ENCODE measurements at places on chromosomes 5 and 9.
A peak's percentile ranks its signal among the peaks of the same experiment; 100 is the strongest.

DNA sequence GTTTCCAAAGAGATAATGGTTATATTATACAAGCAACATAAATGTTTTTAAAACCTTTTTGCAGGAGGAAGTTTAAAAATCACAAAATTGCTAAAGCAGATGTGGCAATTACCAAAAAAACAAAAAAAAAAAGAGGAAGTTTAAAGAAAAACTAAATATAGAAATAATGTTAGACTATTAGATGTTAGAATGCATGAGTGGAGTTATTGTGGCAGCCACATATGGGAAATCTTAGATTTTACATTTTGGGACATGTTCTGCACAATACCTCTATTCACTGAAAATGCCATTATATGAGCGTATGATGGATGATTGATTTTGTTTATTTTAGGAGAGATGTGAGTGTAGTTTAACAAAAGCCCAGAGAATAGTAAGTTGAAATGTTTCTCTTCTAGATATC is 31.2 kb upstream of the DTWD2 start:
- no peak for DNase-seq

GRCh38 chr5:10215366-10215765 is 34.3 kb downstream of the ATPSCKMT start:
- DNase-seq, result no peak

- no peak for DNase-seq
These were observed 44.2 kb downstream of the CETN3 start for GRCh38 chr5:90365328-90365727.

GRCh38 chr5:137960141-137960540 is 70.9 kb downstream of the PKD2L2 start:
- DNase-seq, result no peak

- DNase-seq, result no peak
These were observed 293.8 kb downstream of the CWC27 start for GRCh38 chr5:65062469-65063083.

DNA sequence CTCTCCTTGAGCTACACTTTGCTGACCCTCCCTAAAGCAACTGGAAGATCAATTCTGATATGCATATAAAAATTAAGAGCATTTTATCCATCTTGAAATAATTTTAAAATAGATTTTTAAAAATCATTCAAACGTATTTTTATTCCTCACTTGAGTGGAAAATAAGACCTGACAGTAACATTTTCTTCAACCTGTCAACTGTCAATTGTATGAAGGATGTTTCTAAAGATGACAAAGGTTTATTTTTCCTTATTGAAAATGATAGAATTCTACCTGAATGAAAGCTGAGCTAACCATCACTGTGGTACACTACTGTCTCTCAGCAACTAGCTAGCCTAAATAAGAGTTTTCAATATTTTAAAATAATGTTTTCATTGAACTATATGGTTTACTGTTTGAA is 7.0 kb downstream of the EFNA5 start:
- DNase-seq, result no peak

DNA sequence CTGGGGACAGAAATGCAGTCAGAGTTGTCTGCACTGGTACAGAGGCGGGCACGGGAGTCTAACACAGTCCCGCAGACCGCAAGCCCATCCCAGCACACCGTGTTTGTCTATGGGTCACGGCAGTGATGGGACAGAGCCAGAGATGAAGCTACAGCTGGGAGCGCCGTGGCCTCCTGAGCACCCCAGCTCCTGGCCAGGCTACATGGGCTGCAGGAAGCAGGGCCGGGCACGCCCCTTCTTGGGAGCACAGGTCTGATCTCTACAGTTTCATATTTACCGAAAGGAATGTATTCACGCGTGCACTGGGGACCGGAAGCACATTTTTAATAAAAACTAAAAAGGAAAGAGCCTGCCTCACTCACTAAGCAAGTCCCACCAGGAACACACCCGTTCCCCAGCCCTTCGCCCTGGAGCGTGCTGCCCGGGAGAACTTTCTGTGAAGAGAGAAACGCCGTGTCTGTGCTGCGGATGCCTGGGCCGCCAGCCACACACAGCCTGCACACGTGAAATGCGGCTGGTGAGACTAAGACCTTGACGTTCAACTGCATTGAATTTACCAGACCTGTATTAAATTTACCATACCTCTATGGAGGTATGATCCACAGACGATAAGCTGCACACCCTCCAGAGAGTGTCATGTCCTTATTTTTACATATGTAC is 81.1 kb downstream of the VAV2 start:
- no peak for DNase-seq

DNA sequence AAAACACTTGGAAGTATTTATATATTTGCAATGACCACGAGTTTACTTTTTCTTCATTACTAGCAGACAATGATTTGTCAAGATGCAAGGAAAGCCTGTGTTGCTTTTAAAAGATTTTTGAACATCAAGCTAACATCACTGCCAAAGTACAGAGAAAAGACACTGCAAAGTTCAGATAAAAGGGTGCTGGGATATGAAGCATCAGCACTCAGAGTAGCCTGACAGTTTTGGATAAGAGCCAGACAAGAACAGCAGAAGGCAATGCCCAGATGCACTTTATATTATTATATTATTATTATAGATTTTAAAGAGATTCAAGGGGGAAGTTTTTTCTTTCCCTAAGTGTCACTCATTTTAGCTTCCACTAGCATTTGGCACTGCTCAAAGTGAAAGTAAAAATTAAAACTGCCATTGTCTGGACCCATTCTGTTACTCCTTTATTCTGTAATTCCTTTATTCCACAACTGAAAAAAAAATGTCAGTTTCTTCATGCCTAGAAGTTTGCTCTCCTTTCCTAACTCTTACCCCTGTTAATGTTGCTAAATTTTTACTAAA is 240.6 kb downstream of the EFNA5 start:
- DNase-seq, result no peak

GRCh38 chr9:91536211-91536691 is 112.6 kb upstream of the NFIL3 start:
- DNase-seq, result peak; percentile 67

- DNase-seq, result no peak
These were observed 433 bp upstream of the PTAR1 start for GRCh38 chr9:69760278-69760610.

DNA sequence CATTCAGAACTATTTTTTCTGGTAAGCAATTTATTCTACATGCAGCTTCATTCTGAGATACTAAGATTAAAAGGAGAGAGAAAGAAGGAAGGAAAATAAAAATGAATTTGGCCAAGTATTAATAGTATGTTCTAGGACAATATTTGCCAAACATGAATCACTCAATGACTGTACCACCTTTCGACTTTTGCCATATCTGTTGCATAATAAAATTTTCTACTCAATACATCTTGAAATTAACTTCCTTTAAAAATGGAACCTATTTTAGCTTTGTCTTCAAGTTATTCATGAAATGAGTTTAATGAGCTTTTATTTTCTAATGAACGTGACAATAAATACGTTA is 111.8 kb downstream of the MARCHF3 start:
- DNase-seq, result no peak

DNA sequence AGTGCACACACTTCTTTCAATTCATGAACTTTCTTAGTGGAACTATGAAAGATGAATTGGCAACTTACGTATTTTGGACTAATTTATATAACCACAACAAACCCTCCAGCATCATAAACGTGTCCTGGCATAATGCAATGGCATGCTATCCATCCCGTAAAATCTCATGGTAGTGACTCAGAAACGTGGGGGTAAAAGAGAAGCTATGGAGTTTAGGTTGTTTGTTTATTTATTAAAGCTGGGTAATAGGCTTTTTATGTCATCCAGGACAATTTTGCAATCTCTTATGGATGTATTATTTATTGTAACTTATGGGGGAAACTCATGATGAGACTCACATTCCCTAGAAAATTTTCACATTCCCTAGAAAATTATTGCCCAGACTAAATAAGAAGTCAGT is 106.3 kb downstream of the GDA start:
- no peak for DNase-seq

GRCh38 chr5:5738797-5739489 is 316.5 kb downstream of the ICE1 start:
- DNase-seq, result no peak

GRCh38 chr5:147751-148150 is 43.5 kb upstream of the LRRC14B start:
- DNase-seq, result no peak

DNA sequence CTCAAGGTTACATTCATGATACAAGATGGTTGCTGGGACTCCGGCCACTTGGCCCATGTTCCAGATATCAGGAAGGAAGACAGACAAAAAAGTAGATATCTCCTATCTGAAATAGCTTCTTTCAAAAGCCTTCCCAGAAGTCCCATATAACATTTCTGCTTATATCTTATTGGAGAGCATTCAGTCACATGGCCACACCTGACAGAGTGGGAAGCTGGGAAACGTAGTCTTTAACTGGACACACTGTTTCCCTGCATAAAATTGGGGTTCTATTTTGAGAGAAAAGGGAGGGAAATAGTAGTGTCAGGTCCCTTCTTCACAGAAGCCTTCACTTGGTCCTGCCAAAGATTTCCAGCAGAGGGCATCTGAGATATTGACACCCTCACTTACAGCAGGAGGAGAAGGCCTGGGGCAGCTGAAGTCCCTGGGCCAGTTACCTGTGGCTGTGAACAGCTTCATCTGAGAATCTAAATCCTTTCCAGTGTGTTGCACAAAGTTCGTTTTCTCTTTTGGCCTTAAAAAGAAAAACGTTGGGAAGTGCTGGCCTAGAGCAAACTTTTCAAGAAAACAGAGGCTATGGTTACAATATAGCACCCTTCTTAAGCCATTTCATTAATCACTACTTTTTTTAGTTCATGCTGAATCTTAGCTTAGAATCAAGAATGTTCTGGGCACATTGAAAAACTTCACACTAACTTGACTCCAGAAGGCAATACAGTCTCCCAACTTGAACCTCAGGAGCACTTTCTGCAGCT is 33.5 kb downstream of the SPEF2 start:
- DNase-seq, result no peak

GRCh38 chr9:34190996-34191892 is 12.4 kb downstream of the UBAP1 start:
- DNase-seq, result no peak

DNA sequence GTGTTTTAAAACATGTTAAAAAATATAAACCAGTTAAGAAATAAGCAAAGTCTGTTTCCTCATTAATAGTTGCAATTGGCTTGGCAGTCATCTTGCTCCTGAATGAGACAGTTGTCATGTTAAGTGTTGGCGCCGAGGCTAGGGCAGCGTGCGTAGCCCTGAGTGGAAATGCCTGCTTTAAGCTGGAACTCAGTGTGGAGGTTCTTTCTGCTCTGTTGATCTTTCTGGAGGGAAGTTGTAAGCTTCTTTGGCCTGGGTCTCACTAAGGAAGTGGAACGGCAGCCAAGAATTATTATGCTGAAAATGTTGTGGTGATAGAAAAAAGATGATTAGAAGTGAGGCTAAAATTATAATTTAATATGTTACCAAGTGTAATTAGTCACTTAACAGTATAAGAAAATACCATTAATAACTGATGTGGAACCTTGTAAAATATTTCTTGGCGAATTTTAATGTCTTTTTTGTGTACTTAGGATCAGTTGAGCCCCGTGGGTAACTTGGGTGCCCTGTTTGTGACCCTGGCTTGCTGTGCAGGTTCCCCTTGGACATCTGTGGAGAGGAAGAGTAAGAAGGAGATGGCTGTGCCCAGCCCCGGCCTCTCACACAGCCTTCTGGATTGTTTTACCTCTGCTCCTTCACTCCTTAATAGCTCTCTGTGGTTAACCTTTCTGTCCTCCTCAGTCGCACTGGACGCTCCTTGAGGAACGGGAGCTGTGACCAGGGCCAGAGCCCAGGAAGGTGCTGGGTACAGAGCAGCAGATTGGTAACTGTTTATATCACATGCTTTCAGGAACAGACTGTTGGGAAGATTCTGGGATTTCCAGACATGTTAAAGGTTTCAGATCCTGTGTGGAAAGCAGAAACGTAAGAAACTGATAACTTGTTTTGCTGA is 31.0 kb downstream of the PCBD2 start:
- DNase-seq, result no peak

GRCh38 chr5:73482383-73483136 is 15.7 kb upstream of the BTF3 start:
- no peak for DNase-seq

DNA sequence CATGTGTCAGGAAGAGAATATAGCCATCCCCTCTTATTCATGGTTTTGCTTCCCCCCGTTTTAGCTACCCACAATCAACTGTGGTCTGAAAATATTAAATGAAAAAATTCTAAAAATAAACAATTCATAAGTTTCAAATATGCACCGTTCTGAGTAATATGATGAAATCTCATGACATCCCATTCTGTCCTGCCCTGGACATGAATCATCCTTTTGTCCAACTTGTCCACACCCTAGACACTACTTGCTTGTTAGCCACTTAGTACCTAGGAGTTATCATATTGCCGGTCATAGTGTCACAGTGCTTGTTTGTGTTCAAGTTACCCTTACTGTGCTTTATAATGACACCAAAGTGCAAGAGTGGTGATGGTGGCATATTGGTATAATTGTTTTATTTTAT is 113.5 kb downstream of the CAAP1 start:
- DNase-seq, result no peak

DNA sequence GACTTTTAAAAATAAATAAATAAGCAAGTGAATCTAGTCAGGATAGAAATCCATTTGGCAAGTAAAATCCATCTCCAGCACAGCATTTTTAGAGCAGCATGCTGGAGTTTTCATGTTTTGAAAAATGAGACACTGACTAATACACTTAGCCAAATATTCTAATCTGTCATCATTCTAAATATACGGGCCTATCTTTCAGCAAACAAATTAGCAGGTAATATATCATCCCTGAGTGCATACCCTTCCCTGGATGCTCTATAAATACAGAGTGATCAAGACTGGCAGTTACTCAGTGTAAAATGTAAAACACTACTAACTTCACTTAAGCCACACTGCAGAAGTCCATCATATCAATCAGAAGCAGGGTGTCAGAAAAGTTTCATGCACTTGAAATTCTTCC is 58.4 kb downstream of the MLLT3 start:
- DNase-seq, result no peak

GRCh38 chr9:504921-505740 is 290.5 kb downstream of the DOCK8 start:
- DNase-seq, result peak; percentile 63

- peak; percentile 77 for DNase-seq
These were observed 54.9 kb downstream of the COL15A1 start for GRCh38 chr9:98998441-98999151.

GRCh38 chr5:177453852-177454396 is 7.3 kb downstream of the PRR7 start:
- no peak for DNase-seq

- peak; percentile 51 for DNase-seq
These were observed 70.2 kb downstream of the SEMA4D start for GRCh38 chr9:89427621-89428221.

DNA sequence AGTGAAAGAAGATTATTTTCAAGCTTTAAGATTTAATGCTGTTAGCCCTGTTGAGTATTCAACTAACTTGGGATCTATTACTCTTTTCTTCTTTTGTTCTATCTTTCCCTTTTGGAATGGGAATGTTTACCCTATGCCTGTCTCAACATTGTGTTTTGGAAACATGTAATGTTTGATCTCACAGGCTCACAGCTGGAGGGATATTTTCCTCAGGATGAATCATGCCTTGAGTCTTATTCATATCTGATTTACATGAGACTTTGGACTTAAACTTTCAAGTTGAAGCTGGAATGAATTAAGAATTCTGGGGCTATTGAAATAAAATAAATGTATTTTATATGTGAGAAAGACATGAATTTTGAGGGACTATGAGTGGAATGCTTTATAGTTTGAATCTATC is 607.8 kb upstream of the PTGER4 start:
- no peak for DNase-seq

- DNase-seq, result no peak
These were observed 102.2 kb downstream of the PCSK5 start for GRCh38 chr9:75992482-75993206.

Measured in mucosa of descending colon (tissue), 3 donors.